COLO829 (cell line): ENCODE measurements at places on chromosomes 6 and 20.

DNA sequence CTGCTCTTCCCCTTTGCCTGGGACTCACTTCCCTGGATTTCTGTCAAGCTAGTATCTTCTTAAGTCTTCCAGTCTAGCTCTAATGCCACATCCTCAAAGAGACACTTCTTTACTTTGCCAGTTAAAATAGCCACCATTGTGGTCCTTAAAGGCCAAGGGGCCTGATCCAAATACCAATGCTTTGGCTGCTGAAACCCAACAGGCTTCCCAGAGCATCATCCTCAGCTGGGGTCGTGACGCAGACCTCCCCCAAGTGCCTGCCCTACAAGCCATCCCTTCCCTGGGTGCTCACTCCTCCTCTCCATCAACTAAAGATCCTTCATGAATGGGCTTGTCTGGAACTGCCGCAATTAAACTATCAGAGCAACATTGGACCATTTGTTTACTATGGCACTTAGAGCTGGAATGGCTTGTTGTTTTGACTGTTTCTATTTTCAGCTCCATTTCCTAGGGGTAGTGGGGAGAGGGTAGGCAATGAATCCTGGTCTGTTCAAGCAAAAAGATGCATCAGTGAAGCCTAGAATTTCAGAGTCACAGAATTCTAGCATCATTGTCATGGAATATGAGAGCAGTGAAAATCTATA is 79.6 kb upstream of the SIRPA start:
- no peak for DNase-seq

- no peak for DNase-seq
These were observed 45.4 kb downstream of the CEP162 start for GRCh38 chr6:84182001-84182400.

GRCh38 chr6:52089758-52090348 is 2.4 kb upstream of the PKHD1 start:
- DNase-seq, result no peak

DNA sequence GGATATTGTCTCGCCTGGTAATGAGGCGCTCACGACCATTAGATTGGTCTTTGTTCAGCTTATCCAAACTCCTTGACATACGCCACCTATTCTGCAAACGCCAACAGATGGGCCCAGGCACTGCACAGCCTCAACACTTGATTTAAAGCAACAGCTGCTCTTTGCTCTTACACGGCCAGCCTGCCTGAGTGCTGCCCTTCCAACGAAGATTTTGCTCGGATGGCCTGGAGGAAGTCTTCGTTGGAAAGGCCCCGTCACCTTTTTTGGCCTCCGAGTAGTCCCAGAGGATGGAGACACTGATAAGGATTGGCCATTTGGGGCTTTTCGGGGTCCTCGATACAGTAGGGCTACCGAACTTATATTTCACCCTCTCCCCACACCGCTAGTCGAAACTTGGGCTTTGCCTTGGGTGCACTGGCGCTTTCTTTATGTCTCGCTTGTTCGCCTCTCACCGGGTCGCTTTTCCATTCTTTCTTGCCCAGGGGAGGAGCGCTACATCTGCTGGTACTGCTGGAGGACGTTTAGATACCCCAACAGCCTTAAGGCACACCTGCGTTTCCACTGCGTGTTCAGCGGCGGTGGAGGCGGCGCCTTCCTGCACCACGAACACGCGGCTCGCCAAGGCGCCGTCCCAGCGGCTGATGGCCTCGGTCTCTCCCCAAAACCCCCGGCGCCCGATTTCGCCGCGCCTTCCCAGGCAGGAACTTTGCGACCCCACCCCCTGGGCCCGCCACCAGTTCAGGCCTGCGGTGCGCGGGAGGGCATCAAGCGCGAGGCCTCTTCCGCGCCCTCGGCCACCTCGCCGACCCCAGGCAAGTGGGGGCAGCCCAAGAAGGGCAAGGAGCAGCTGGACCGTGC is 6.1 kb downstream of the PRDM13 start:
- no peak for DNase-seq

GRCh38 chr20:6636209-6637159 is 131.0 kb upstream of the BMP2 start:
- DNase-seq, result peak; percentile 74

DNA sequence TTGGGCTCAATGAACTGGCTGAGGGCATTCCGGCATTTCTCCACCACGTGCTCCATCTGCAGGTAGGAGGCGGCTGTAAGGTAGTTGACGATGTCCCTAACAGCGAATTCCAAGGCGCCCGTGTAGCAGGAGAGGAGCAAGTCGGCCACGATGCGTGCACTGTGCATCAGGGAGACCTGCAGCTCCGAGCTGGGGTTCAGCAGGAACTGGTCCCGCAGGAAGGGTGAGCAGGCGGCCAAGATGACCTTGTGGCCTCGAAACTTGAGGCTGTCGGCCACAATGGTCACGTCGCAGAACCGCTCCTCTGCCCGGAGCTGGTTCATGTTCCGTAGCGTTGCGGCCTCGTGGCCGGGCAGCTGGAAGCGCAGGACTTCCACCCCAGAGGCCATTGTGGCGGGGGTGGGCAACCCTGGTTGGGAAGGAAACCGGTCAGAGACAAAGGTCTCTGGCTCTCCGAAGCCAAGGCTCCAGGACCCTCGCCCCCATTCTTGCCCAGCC is 920 bp downstream of the ZBTB12 start:
- no peak for DNase-seq

DNA sequence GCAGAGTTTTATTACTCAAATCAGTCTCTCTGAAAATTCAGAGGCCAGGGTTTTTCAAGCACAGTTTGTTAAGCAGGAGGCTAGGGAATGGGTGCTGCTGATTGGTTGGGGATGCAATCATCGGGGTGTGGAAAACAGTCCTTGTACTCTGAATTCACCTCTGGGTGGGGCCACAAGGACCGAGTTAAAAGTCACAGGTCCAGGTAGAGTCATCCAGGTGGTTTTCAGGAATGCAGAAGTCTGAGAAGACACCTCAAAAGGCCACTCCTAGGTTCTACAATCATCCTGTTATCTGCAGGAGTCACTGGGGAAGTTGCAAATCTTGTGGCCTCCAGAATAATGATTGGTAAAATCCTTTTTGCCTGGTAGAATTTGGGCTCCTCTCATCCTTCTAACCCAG is 371.2 kb upstream of the SULF2 start:
- no peak for DNase-seq

GRCh38 chr20:10454151-10454750 is 19.1 kb downstream of the SLX4IP start:
- no peak for DNase-seq

GRCh38 chr6:139250296-139251044 is 41.3 kb downstream of the TXLNB start:
- peak; percentile 13 for DNase-seq

GRCh38 chr6:26553264-26553634 is 15.1 kb downstream of the HMGN4 start:
- DNase-seq, result peak; percentile 61

- DNase-seq, result peak; percentile 82
These were observed 6.3 kb upstream of the DHX16 start for GRCh38 chr6:30678964-30679726.

GRCh38 chr6:119278625-119279024 is 70.9 kb downstream of the MAN1A1 start:
- no peak for DNase-seq

DNA sequence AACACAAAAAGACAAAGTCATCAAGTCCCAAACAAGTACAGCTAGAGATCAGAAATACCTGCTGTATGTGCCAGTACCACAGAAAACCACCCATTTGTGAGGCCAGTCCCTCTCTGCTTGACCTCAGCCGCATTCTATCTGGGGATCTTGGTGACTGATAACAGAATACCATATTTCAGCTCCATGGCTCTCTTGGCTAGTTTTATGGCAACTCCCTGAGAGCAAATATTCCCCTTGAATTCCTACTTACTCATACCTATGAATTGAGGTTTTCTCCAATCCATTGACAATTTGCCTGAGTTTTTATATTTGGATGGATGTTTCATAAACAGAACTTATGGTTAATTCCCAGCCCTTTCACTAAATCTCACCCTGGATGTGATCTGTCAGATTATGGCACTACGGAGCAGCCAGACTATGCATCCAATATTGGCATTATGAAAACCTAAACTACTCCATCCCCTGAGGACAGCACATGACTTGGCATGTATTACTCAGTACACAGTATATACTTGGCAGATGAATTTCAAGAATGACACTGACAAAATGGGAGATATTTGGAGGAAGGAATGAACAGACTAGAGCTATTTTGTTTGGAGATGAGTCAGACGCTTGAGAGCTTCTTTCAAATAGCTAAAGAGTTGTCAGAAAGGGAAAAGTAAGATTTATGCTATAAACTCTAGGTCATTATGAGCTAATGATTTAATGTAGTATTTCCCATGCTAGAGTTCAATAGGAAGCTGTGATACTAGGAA is 95.7 kb downstream of the PRDM1 start:
- peak; percentile 76 for DNase-seq

GRCh38 chr20:9981829-9982228 is 53.0 kb upstream of the ANKEF1 start:
- DNase-seq, result no peak

DNA sequence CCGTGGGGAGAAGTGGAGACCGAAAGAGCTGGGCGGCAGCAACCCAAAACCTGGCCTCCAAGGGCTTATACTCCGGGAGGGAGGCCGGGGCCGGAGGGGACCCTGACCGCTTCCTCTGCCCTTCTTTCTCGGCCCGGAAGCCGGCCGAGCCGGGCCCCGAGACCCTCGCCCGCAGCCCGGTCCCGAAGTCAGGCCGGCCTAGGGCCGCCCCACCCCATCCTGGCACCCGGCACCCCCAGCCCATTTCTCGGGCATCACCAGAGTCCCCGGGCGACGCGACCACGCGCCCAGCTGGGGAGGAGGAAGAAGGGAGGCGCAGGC is 572 bp upstream of the ZDHHC14 start:
- DNase-seq, result no peak

DNA sequence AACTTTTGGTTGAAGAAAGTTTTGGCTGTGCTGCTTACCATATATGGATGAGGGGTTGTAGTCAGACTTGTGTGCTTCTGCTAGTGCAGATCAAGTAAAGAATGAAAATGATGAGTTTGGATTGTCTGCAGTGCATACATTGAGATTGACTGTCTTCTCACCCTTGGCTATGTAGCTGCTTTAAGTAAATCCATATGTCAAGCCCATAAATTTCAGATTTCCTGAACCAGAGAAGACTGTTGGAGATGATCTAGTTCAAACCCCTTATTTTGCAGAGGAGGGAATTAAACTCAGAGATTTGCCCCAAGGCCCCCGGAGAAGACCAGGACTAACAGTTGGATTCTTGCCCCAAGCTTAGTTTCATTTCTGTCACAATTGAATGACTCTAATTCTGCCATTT is 67.2 kb downstream of the PKIB start:
- DNase-seq, result no peak

DNA sequence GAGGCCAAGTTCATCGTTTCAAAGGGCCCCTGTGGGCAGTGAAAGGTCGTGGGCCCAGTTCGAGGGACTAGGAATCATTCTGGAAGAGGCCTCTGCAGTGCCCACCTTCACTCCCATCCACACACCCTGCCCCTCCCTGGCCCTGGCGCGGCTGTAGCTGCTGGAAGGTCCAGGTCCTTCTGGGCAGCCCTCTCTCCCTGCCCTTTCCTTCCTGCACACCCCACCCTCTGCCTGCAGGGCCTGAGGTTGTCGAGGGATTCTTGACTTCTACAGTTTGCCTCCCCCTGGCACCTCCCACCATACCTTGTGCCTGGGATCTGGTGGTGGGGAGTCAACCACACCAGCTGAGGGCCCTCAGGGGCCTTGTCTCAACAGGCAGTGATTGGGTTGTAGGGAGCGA is 4.5 kb upstream of the MYT1 start:
- no peak for DNase-seq

GRCh38 chr6:135267085-135267484 is 86.0 kb downstream of the MYB start:
- no peak for DNase-seq

DNA sequence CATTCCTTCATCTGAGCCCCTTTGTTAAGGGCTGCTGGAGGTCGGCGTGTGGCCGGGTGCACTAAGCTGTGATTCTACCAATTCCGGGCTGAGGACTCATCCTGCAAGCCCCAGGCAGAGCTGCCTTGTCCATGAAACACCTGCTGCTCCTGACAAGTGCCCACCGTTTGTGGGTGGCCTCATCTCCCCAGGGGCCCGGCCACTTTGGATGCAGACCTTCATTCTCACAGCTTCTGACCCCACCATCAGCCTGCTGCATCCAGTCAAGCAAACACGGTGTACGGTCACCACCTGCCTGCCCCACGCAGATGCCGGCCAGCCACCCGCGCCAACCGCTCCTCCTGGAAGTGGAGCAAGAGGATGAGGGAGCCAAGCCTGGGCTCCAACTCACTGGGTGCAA is 382.7 kb downstream of the THBS2 start:
- no peak for DNase-seq

DNA sequence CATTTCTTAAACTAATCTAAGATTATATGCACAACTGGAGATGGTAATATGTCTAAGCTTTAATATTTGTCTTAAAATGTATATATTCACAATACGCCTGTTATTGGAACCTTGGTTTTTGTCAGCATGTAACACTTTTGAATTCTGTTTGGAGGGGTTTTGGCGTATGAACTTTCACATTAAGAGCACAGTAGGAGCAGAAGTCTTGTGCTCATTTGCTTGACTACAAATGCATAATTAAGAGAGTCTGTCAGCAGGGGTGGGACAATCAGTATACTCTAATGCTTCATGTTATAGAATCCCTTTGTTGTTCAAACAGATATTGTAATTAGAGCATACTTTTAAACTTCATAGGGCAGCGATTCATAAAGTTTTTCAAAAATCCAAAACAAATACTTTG is 112.8 kb downstream of the QKI start:
- no peak for DNase-seq

GRCh38 chr6:50707652-50708300 is 5.5 kb upstream of the TFAP2D start:
- DNase-seq, result no peak

DNA sequence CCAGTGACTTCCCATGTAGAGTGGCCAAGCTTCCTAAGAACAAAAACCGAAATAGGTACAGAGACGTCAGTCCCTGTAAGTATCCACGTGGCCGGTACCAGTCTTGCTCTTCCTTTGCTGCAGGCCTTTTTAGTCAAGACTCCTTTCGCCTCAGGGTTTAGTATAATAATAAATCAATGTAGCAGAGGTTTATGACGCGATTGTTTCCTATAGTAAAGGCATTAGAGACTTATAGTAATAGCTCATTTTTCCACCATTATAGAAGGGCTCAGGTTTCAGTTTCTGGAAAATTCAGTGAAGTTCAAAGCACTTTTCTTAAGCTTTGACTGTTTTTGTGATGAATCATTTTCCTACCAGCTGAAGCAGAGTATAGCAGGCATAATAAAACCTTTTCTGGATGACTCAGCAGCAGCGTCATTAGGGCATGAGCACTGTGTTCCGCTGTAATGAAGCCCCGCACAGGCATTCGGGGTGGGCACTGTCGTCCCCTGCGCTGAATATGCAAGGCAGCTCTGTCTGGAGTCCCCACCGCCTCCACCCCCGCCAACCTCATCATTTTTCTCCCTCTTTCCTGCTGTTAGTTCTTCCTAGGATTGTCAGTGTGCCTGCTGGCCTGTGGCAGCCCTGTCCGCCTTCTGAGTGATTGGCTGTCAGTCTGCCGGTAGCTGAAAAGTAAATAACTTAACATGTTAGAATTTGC is 51.3 kb downstream of the PTPN1 start:
- DNase-seq, result peak; percentile 98
